ENCODE measurements at places on chromosomes 5 and 9. TPM values are rescaled to one million over a fixed set of nuclear protein-coding genes. Genes with fewer than 3 reads are reported as not detected.

GRCh38 chr9:111098093-111098492, 59.8 kb upstream of the LPAR1 start:
- H3K4me3 ChIP-seq, result no peak overlapping the region
- no peak for DNase-seq
- no peaks in the 10 kb centered on the region for H3K27me3 ChIP-seq
- no peaks in the 10 kb centered on the region for H3K36me3 ChIP-seq

- no peak overlapping the region for H3K27ac ChIP-seq
- no peak for DNase-seq
- no peaks in the 10 kb centered on the region for H3K27me3 ChIP-seq
- no peaks in the 10 kb centered on the region for H3K36me3 ChIP-seq
- H3K4me1 ChIP-seq, result no peaks in the 10 kb centered on the region
Measured at GRCh38 chr5:159609359-159609758, 279.1 kb upstream of the IL12B start.

DNA sequence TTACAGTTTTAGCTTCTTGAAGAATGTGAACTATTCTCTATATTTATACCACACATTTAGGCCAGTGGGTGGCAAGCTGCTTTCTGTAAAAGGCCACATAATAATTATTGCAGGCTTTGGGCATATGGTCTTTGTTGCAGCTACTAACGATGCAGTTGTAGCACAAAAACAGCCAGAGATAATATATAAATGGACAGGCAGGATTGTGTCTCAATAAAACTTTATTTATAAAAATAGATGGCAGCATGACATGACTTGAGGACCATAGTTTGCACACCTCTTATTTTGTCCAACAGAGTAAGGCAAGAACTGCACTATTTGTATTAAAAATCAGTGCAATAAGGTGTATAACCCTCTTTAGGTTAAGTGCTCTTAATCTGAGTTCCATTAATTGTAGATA, 415.0 kb downstream of the ANXA1 start:
- no peaks in the 10 kb centered on the region for H3K36me3 ChIP-seq
- H3K27me3 ChIP-seq, result no peaks in the 10 kb centered on the region
- no peaks in the 10 kb centered on the region for H3K4me1 ChIP-seq
- DNase-seq, result no peak
- no peak overlapping the region for H3K4me3 ChIP-seq

GRCh38 chr9:72362680-72363139, 2.3 kb downstream of the ZFAND5 start:
- DNase-seq, result peak; percentile 74
- H3K27me3 ChIP-seq, result no peaks in the 10 kb centered on the region
- peak overlapping the region; percentile 79 for H3K4me3 ChIP-seq
- peaks cover 10% of the 10 kb centered on the region for H3K4me1 ChIP-seq

- H3K27ac ChIP-seq, result no peak overlapping the region
- no peaks in the 10 kb centered on the region for H3K36me3 ChIP-seq
Measured at GRCh38 chr5:16160706-16161105, 18.9 kb downstream of the MARCHF11 start.

DNA sequence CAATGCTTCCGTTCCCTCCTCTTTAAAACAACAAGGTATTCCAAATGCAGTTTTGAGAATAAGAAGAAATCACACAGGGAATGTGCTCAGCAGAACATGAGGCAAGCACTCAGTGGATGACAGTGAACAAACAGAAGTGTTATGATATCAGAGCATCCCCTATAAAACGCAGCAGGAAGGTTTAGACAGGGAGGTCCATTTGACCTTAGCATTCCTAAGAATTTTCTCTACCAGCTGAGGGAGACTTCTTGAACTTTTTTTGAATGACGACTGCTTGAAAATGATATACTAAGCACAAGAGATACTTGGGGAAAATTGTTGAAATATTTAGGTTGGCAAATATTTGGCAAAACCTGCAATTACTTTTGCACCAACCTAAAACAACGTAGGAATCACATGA, 3.9 kb downstream of the AMACR start:
- peaks cover 3% of the 10 kb centered on the region for H3K4me1 ChIP-seq
- DNase-seq, result no peak
- H3K27ac ChIP-seq, result no peak overlapping the region
- no peaks in the 10 kb centered on the region for H3K36me3 ChIP-seq
- H3K27me3 ChIP-seq, result no peaks in the 10 kb centered on the region

- peak; percentile 81 for DNase-seq
- H3K36me3 ChIP-seq, result no peaks in the 10 kb centered on the region
- H3K27me3 ChIP-seq, result no peaks in the 10 kb centered on the region
- no peak overlapping the region for H3K4me3 ChIP-seq
Measured at GRCh38 chr9:114738581-114739316, 56.8 kb upstream of the TEX48 start.

GRCh38 chr5:151191661-151192060, 32.2 kb downstream of the CCDC69 start:
- H3K36me3 ChIP-seq, result no peaks in the 10 kb centered on the region
- H3K27ac ChIP-seq, result no peak overlapping the region
- H3K4me1 ChIP-seq, result no peaks in the 10 kb centered on the region
- no peak for DNase-seq
- H3K27me3 ChIP-seq, result no peaks in the 10 kb centered on the region

The CNTFR gene
- total RNA-seq, result 1.8 TPM

DNA sequence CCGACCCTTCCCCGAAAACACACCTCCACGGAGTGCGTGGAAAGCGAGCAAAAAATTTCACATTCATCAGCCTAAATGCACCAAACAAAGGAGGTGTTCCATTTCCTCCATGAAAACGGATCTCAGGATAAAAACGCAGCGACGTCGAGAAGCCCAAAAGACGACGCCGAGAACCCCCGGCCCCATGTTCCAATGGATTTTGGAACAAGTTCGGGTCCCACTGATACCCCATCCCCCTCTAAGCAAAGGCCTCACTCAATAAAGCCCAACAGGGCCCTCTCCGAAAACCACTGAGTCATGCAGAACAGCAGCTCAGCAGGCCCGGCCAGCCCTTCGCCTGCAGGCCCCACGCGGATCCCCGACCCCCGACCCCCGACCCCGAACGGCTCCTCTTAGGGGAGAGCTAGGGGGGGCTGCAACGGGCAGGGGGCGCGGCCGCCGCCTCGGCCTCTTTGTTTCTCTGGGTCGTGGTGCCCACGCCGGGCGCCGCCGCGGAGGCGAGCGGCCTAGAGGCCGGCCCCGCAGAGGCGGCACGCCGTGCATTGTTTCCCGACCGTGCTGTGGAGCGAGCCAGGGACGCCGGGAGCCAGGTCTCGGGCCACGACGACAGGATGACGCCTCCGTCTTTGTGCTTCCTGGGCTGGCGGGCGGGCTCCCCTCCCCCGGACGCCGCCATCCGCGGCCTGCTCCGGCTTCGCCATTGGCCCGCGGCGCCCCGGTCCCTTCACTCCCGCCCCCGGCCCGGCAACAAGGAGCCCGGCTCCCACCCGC, 915 bp downstream of the ZFAND5 start:
- H3K27ac ChIP-seq, result peak overlapping the region; percentile 100
- peak overlapping the region; percentile 79 for H3K4me3 ChIP-seq
- no peaks in the 10 kb centered on the region for H3K27me3 ChIP-seq
- DNase-seq, result peak; percentile 60
- H3K4me1 ChIP-seq, result peaks cover 6% of the 10 kb centered on the region
- H3K36me3 ChIP-seq, result peaks cover 5% of the 10 kb centered on the region
